ENCODE measurements at places on chromosomes 2 and 18.
A peak's percentile ranks its signal among the peaks of the same experiment; 100 is the strongest.

DNA sequence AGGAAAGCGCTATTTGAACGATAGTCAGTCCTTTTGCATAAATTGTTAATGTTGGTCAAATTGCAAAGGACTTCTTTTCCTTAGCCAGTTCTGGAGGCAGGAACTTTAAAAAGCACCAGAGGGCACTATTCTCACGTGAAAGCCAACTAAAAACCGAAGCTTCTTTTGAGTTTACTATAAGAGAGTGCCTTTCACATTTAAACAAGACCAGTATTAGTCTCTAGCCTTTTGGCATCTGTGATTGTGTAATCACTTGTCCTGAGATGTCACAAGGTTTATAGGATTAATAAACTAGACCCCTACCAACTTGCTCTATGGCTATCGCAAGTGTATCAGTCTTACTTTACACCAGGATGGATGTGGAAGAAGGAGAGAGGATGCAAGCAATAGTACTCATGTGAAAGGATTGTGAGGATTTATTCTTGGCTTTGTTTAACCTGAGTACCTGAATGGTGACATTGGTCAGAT lies 14.4 kb upstream of the STAT4 start:
- peak; percentile 41 for DNase-seq

DNA sequence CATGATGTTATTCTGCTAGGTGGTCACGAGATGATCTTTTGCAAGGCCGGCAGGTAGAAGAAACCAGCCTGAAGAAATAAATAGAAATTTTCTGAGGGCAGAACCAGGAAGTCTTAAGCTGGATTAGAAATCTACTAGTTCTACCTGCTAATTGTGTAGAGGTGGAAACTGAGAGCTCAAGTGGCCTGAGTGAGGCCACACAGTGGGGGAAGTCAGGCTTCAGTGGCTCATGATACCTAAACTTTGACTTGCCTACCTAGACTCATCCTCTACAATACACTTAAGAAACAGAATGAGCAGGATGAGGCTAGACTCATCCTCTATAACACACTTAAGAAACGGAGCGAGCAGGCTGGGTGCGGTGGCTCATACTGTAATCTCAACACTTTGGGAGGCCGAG lies 134.9 kb upstream of the NDUFV2 start:
- DNase-seq, result no peak

DNA sequence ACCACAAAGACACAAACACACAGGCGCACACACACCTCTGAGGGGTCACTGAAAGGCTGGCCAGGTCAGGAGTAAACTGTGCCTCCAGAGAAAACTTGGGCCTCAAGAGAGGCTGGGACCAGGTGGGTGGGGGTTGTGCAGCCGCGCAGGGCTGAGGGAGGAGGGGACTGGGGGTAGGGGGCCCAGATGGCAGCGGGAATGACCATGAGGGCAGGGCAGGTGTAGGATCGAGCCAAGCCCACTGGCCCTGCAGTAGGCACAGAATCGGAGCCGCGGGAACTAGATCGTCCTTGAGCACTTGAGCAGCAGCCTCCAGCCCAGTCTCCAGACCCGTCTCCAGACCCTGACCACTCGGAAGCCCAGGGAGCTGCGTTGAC lies 36.8 kb downstream of the ANKMY1 start:
- no peak for DNase-seq

GRCh38 chr2:168727904-168728470 lies 74.5 kb upstream of the NOSTRIN start:
- no peak for DNase-seq

GRCh38 chr2:233838726-233839446 lies 15.4 kb downstream of the HJURP start:
- DNase-seq, result no peak

GRCh38 chr2:207528980-207529329 lies 807 bp upstream of the CREB1 start:
- no peak for DNase-seq

GRCh38 chr2:112493048-112493447 lies 11.1 kb downstream of the TTL start:
- no peak for DNase-seq

DNA sequence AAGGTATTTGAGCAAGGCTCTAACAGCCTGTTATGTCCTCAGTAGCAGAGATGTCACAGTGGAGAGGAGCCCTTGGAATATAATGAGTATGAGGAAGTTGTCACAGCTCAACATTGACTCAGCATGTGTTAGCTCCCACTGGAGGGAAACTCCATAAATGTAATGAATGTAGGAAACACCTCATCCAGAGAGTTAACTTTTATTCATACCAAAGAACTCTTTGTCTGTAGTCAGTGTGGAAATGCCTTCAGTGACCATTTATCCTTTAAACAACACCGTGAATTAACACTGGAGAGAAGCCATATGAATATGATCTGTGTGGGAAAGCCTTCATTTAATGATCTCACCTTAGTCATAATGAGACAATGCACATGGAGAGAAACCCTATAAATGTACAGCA lies 59.7 kb downstream of the CYP1B1 start:
- no peak for DNase-seq

GRCh38 chr2:144078802-144079724 lies 440.9 kb downstream of the ZEB2 start:
- DNase-seq, result no peak

DNA sequence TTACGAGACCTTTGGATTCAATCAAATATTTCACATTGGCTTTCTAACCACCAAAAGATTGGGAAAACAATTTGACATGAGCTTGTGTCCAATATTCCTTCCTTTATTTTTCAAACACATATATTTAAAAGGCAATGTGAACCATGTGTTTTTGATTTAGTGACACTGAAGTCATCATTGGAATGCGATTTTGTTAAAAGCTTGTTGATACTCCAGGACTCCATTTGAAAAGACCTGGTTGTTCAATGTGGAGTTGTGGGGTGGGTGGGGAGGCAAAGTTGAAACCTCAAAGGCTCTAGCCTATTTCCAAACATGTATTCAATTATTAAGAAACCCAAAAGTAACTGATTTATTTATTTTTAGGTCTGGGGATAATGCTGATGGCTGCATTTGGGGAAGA lies 114.1 kb upstream of the TRIB2 start:
- DNase-seq, result no peak

DNA sequence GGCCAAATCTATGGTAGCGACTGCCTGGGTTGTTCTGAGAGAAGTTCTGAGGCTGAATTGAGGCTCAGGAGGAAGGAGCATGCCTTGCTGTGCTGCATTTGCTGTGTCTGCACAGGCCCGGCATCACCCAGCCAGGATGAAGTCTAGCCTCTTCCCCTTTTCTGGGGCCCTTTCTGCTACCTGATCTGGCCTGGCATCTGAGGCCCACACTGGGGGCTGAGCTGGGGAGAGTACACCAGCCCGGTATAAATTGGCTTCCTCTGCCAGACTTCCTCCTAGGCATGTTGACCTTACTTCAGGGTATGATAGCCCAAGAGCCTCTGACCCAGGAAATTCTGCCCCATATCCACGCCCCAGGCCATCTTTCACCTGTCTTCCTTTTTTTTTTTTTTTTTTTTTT lies 30.0 kb downstream of the MRPL35 start:
- DNase-seq, result no peak

Data from AG08396 (cell line).